Smooth muscle cell of trachea (primary cell): ENCODE measurements at places on chromosomes 16 and 17. TPM values are rescaled to one million over a fixed set of nuclear protein-coding genes. Genes with fewer than 3 reads are reported as not detected.

The KRT25 gene
- not detected in 2 replicates for total RNA-seq

The C17orf100 gene
- total RNA-seq = 0.58 and 1.2 TPM in 2 replicates

The PVALEF gene
- not detected in 2 replicates for total RNA-seq

The ABCC6 gene
- 1.0 and 2.3 TPM in 2 replicates for total RNA-seq

The PRAC1 gene
- not detected in 2 replicates for total RNA-seq

The VTN gene
- 0.33 TPM in 1 of 2 replicates, not detected in the other for total RNA-seq
